ENCODE measurements at places on chromosomes 7 and 10.
A peak's percentile ranks its signal among the peaks of the same experiment; 100 is the strongest.

DNA sequence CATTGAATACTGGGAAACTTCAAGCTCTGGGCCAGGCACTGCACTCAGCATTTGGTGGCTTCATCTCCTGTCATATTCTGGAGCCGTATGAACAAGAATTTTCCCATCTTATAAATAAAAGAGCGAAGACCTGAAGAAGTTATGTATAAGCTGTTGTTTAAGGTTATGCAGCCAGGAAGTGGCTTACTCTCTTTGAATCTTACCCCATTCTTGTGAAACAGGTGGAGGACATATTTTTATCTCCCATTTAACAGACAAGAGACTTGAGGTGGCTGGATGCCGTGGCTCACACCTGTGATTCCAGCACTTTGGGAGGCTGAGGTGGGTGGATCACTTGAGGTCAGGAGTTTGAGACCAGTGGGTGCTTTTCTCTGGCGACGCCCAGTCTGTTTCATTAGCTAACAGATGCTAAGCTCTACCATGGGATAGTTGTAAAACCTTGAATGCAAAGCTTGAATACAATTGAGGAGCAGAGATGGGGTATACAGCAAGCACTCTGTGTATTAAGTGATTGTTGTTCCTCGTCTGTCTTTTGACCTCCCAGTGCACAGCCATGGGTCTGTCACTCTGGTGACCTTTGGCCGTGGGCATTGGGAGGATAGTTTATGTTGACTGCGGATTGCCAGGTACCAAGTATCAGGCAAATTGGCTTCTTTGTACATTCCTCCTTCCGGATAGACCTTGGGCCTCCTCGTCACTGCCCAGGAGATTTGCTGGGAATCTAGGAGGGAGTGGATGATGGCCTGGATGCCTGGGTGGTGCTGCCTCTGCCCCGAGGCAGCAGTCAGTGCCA is 85.8 kb downstream of the GRK5 start:
- DNase-seq = no peak

- DNase-seq = peak; percentile 32
These were observed 119.7 kb downstream of the ABLIM1 start for GRCh38 chr10:114538181-114538906.

- DNase-seq = no peak
These were observed 91.4 kb downstream of the NPSR1 start for GRCh38 chr7:34749446-34749845.

DNA sequence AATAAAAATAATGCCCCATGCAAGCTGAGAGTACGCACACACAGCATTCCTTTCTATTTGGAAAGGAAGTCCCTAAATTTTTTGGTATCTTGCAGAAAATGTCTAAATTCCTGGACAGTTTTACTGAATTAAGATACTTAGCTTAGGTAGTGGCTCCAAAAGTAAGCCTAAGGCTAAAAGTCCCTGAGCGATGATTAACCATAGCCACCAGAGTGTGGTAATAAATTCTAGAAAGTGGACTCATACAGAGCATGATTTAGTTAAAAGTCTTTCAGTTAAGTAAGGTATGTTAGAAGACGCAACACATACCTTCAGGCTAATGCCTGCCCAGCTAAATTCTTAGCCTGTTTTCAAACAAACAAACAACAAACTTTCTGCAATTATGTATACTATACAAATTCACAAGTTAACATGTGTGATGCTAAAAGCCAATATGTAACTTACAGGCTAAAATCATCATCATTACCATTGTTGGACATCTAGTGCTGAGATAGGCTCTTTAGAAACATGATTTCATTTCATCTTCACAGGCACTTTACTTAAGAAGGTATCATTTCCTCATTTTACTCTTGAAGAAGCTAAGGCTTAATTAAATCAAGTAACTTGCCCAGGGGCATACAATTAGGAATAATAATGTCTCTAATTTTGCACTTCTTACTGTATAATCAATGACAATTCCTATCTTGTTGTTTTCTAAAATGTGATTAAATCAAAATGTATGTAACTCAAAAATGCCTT is 261.4 kb upstream of the YAE1 start:
- DNase-seq = no peak

DNA sequence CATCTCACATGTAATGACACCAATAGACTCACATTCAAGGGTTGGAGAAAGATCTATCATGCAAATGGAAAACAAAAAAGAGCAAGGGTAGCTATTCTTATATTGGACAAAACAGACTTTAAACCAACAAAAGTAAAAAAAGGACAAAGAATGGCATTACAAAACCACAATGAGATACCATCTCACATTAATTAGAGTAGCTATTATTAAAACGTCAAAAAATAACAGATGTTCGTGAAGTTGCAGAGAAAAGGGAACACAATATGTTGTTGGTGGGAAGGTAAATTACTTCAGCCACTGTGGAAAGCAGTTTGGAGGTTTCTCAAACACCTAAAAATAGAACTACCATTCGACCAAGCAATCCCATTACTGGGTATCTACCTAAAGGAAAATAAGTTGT is 197.0 kb downstream of the SNX13 start:
- DNase-seq = no peak

- no peak for DNase-seq
These were observed 186.1 kb downstream of the ZNF365 start for GRCh38 chr10:62560201-62560819.

DNA sequence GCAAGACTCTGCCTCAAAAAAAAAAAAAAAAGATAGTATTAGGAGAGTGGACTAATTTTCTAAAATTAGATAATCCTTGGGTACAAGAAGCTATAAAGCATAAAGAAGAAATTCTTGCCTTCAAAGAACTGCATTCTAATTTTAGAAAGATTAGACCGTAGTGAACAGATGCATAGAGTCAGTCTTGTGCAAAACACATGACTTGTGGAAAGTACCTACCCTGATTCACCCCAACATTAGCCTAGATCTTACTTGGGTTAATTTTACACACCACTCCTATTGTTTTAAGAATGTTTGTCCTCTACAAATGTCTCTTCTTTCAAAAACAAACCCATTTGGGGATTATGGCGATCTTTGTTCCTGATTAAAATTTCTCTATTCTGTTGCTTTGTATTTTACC is 38.9 kb upstream of the SP8 start:
- no peak for DNase-seq

GRCh38 chr7:155202106-155202871 is 95.4 kb upstream of the INSIG1 start:
- no peak for DNase-seq

- no peak for DNase-seq
These were observed 78.4 kb downstream of the DGKI start for GRCh38 chr7:137768366-137768765.

GRCh38 chr7:91880016-91880412 is 488 bp downstream of the MTERF1 start:
- DNase-seq = no peak

- DNase-seq = peak; percentile 82
These were observed 16.9 kb upstream of the ZFAND2A start for GRCh38 chr7:1176891-1177373.

GRCh38 chr7:34311591-34311990 is 346.4 kb upstream of the NPSR1 start:
- no peak for DNase-seq

DNA sequence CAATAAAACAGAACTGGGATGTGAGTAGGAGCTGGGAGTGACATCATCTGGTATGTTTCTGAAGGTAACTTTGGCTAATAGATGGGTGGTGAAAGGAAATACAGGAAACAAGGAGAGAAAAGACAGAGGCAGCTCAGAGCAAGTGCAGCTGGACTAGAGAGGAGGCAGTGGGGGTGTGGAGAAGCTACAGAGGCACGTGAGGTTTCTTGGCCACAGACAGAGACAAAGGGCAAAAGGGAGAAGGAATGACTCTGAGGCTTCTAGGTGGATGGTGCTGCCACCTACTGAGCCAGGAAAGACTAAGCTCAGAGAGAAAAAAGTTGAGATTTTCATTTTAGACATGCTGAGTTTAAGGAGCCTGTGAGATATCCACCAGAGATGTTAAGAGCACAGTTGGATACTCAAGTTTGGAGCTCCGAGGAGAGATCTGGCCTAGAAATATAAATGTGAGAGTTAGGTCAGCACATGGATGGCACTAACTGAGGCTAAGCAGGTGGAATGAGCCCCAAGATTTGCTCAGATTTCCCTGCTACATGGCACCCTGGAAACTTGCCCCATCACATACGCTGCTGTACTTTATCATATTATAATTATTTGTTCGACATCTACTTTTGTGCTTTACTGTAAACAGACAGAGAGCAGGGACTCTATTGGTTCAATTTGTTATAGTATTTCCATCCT is 293.0 kb upstream of the IMMP2L start:
- DNase-seq = no peak

- no peak for DNase-seq
These were observed 11.1 kb upstream of the PARD3 start for GRCh38 chr10:34826221-34826620.

DNA sequence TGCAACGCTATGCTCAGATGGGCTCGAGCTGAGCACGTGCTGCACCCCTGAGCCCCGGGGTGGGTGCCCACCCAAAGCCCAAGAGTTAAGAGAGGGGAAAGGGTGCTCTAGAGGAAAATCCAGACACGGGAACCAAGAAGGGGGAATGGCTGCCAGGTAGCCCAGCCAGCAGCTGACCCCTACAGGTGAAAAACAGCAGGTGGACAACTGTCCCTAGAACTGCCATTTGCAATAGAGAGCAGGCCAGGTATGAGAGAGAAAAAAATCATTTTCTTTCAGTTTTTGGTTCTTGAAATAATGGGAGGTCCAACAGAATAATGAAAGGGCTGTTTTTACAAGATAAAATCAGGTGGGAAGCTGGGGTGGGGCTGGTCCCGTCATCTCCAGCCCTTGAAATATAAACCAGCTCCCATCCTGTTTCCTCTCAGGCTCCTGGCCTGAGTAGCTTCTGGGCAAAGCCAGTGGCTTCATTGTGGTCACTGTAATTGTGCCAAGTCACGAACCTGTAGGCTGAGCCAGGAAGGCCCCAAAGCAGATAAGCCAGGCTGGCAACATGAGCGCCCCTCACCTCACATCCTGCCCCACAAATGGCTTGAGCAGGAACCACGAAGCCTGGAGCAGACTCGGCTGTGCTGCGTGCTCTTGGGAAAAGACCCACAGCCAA is 257.8 kb downstream of the SNX10 start:
- no peak for DNase-seq

- peak; percentile 51 for DNase-seq
These were observed 30.6 kb downstream of the CISD1 start for GRCh38 chr10:58299580-58299979.

DNA sequence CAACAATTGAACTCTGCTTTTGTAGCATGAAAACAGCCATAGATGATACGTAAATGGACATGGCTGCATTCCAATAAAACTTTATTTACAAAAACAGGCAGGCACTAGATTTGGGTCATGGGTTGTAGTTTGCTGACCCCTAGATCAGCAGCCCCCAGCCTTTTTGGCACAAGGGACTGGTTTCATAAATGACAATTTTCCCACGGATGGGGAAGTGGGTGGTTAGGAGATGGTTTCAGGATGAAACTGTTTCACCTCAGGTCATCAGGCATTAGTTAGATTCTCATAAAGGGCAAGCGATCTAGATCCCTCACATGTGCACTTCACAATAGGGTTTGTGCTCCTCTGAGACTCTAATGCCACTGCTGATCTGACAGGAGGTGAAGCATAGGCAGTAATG is 16.5 kb upstream of the ANK3 start:
- DNase-seq = no peak

DNA sequence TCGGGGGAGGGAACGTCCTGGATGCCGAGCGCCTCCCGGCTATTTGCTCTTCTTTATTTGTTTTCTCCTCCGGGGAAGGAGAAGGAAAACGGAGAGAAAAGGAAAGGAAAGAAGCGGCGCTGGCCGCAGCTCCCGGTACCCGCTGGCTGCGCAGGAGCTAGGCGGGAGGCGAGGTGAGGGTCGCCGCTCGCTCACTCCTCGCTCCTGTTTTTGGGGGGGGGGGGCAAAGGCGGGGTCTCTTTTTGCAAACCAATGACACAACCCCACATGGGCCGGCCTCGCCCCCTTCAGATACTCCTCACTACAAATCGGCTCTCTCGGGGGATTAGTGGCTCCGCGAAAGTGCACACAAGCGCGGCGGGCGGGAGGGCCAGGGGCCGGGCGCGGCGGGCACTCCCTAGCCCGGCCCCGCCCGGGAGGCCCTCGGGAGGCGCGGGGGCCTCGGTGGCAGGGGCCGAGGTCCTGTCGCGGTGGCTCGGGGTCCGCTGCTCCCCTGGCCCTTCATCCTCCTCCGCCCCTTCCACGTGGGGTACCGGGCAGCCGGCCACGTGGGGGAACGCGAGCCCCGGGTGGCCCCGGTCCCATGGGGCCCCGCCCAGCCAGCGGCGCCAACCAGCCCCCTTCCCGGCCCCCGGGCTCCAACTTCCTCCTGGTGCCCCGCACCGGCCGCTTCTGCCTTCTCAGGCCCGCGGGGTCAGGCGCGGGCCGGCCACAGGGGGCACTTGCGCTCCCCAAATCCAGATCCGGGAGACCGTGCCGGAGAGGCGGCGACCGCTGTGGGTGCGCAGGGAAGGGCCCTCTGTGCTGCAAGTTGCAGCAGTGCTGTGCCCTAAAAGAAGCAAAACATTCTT is 718 bp upstream of the CTBP2 start:
- DNase-seq = no peak

- DNase-seq = no peak
These were observed 34.6 kb downstream of the OAT start for GRCh38 chr10:124384172-124384571.

DNA sequence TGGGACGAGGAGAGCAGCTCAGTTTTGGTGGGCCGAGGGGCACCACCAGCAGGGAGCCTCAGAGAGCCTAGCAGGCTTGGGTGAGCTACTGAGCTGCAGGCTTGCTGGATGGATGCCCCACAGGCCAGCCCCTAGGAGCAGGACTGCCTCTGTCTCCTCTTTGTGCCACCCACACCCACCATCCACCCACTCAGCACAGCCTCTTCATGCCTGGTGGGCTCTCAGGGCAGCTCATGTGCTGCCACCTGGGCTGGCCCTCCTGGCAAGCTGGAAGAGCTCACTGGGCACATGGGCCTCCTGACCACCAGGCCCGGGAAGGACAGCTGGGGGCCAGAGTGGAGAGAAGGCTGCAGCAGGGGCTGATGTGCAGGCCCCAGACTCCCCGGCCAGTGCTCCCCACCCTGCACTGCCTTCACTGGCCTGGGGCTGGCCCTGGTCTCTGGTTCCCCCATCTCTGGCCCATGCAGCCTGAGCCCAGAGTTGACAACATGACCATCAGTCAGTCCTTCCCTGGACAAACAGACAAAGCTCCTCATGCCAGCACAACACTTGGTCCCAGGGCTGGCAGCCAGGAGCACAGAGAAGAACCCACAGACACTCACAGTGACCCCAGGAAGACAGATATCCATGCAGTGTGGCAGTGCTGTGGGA is 8.2 kb downstream of the RASGEF1A start:
- DNase-seq = no peak

- DNase-seq = no peak
These were observed 48.1 kb upstream of the COMTD1 start for GRCh38 chr10:75283671-75284470.

DNA sequence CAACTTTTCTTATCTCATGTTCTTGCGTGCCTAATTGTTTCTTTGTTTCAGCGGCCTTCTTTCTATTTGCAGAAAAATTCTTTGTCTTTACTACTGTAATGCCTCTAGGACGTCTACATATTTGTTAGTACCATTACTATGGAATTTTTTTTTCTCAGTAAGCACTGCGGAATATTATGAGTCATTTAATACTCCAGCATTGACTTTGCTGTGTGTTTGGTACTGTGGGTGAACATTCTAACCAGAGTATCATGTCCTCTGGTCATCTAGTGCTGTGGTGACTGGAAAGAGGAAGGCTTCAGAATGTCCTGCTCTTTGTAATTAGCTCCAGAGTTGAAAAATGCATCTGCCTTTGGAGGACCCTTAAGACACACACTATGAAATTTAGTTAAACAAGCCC is 58.5 kb upstream of the FERD3L start:
- DNase-seq = no peak

GRCh38 chr7:120413164-120413563 is 140.2 kb downstream of the KCND2 start:
- no peak for DNase-seq
